ENCODE measurements at places on chromosomes 13 and 19.
A peak's percentile ranks its signal among the peaks of the same experiment; 100 is the strongest.

- DNase-seq, result no peak
Observed at GRCh38 chr19:8333767-8334457, 9.2 kb downstream of the KANK3 start.

GRCh38 chr13:106089261-106089980 lies 446.0 kb downstream of the EFNB2 start:
- no peak for DNase-seq

- no peak for DNase-seq
Observed at GRCh38 chr13:49938314-49938713, 2.2 kb upstream of the SPRYD7 start.

DNA sequence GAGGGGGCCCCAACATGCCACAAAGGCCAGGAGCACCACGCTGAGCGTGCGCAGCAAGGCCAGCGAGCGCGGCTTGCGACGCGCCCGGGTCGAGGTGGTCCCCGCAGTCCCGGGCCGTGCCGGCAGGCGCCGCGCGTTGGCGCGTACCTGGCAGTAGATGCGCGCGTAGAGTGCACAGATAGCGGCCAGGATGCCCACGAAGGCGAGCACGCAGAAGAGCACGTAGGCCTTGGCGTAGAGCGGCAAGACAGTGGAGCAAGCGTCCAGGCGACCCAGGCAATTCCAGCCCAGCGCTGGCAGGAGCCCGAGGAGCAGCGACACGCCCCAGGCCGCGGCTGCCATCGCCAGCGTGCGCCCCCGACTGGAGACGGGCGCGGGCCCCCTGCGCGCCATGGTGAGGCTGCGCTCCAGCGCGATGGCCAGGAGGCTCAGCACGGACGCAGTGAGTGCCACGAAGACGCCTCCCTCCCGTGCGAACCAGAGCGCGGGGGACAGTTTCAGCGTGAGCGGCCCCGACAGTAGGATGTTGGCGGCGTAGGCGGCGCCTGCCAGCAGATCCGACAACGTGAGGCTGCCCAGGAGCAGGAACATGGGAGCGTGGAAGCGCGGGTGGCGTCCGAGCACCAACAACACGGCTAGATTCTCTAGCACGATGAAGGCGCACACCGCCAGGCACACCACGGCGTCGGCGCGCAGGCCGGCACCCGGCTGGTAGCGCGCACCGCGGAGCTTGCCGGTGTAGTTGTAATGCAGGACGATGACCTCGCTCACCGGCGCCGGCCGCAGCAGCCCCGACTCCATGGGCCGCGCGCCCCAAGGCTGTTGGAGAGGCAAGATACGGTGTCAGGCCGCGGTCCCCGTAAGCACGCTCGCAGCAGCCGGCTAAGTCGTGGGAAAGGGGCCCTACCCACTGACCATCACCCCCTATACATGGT lies 2.8 kb downstream of the S1PR5 start:
- peak; percentile 67 for DNase-seq

- no peak for DNase-seq
Observed at GRCh38 chr13:57418067-57418677, 213.4 kb upstream of the PCDH17 start.

GRCh38 chr19:5956728-5957127 lies 21.2 kb downstream of the RANBP3 start:
- DNase-seq, result no peak

DNA sequence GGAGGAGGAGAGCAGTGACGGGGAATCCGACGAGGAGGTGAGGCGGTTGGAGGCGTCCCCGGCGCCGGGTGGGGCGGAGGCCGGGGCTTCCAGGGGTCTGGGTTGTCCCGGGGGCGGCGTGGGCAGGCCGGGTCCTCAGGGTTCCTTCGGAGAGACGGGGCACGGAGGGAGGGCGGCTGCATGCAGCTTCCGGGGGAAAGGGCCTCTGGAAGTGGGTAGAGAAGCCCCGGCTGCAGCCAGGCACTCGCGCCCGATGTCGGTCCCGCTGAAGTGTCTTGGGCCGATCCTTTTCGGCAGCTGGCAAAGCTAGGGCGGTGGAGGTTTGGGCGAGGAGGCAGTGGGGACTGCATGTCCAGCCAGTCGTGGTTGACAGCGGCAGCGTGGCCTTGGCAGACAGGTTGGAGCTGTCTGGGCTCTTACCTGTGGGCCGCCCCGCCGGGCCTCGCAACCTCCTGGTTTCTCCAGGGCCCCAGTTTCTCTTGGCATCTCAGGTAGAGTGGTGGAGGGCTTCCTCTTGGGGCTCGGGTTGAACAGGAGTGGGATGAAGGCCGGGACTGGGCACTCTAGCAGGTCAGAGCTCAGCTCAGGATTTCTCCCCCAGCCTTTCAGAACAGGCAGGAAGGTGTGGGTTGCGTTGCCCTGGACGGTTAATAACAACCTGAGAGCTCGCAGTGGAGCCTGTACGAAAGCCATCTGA lies 690 bp downstream of the KMT2B start:
- peak; percentile 78 for DNase-seq

DNA sequence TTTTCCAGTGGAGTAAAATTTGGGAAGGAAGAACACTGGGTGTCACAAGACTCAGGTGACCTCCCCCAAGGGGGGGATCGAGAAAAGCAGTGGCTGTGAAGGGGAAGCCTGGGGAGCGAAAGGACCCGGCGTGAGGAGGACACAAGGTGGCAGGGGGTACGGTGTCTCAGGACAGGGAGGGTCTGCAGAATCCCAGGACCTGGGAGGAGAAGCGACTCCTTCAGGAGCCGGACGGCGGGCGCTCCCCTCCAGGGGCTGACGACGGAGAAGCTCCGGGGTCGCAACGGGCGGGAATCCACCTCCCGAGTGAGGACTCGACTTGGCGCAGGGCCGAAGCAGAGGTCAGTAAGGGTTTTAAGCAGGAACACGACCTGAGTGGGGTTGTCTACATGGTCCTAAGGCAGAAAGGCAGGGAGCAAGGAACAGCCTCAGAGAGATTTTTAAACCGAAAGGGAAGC lies 529 bp downstream of the ZNF836 start:
- DNase-seq, result no peak

DNA sequence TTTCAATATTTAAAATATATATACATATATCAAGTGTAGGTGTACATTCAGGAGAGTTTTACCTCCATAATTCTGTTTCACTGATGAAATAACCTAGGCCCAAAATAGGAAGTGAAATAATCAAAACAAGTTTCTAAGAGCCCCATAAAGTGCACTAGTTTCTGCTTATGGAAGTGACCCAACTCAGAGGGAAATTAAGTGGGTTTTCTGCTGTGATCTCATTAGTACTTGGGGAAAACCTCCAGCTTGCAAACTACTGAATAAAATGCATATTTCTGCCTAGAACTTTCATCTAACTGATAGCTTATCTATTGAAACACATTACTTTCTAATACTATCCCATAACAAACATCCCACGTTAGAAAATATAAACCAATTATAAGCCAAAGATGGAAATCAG lies 45.4 kb upstream of the MIR17HG start:
- no peak for DNase-seq

DNA sequence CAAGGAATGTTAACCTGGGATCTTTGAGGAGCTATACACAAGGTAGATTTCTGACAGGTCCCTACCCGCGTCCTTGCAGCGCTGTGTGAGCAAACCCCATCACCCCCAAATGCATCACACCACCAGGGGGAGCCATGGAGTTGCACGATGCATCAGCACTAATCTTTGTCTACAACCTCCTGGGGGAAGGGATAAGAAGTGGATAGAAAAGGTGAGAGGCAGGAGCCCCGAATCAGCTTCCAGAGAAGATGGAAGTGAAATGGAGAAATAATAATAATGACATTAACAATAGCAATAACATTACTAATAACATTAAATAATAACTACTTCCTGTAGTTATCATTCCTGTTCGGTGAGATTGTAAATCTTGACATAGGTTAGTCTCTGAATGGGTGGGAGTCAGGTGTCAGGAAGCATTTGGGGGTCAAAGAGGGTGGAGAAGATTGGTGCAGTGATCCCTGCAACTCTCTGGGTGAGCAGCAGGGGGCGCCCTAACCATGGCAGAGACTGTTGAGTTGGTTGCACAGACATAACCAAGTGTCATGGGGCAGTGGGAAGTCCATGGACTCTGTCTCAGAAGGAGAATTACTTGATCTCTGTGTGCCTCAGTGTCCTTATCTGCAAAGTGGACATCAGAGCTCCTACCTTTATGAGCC lies 16.5 kb downstream of the SIGLEC7 start:
- peak; percentile 83 for DNase-seq

GRCh38 chr13:19845758-19846157 lies 17.7 kb downstream of the ZMYM5 start:
- no peak for DNase-seq

DNA sequence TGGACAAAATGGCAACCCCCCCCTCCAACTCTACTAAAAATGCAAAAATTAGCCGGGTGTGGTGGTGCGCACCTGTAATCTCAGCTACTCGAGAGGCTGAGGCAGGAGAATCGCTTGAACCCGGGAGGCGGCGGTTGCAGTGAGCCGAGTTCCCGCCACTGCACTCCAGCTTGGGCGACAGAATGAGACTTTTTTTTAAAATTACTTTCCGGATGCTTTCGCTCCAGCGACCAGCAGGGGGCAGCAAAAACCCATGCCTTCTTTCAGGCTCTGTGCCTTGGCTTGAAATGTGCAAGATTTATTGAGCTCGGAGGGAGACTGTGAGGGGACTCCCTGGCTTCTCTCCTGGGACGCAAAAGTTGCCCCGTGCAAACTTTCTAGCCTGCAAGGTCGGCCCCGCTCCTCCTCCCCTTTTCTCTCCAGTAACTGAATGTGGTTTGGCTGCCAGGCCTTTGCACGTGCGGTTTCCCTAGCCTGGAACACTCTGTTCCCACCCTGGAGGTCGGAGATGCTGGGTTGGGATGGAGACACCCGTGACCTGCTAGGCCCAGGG lies 61.4 kb upstream of the NFIC start:
- DNase-seq, result peak; percentile 85

- no peak for DNase-seq
Observed at GRCh38 chr13:48976576-48977285, 1.0 kb downstream of the FNDC3A start.

GRCh38 chr13:43134868-43135267 lies 111.5 kb downstream of the DNAJC15 start:
- DNase-seq, result no peak

DNA sequence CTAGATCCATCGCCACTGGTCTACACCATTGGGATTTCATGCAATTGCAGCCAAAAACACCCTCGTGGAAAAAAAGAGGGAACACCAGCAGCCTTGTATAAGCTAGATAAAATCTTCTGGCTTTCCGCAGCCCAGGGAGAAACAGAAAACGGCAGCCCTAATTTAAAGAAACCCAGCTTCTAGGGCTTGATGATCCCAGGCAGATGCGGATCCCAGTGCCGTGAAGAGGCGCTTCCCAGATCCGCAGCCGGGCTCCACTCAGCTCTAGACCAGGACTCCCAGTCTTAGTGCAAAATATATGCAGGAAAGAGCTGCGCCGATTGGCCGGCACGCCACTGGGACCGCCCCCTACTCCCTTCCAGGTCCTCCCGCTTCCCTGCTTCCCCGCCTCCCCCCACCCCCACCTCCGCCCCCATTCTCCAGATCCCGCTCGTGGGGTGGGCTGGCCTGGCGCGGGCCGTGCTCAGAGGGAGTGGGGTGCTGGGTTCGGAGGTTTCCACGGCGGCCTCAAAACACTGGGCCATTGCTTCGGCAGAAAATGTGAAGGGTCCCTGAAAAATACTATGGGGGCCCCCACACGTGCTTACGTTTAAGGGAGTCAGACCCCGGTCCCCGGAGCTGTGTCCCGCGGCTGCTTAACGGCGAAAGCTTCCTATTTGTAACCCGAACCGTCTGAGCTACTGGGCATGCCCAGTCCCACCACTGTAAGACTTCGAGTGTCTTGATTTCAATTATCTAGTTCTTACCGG lies 63.1 kb downstream of the SERP2 start:
- peak; percentile 61 for DNase-seq

DNA sequence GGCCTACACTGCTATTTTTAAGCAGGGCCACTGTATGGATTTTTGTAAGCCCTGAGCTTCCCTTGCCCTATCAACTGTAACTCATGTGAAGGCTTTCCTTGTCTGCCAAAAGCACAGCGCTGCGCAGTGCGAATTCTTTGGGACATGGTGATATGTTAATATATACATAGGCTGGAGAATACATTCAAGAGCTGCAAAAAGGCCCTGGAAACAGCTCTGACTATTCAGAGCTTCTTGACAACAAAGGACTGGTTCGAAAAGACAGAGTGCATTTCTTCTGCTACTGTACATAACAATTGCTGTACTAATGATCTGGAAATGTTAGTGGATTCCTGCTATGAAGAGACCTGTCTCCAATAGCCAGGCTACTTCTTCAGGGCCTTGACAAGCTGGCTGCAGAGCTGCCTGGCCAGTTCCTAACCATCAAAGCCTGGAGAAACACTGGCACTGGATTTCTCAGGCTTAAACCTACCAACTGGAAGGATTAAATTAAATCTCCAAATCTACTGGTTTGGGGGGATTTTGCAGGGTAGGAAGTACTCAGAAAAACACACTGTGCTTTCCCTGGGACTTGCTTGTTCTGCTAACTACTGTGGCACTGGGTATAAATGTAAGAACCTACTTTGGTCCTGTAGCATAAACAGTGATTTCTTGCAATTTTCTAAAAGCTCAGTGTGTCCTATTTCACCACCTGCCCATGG lies 246.9 kb downstream of the DNAJC15 start:
- DNase-seq, result no peak

- DNase-seq, result no peak
Observed at GRCh38 chr19:30344446-30345425, 27.4 kb upstream of the ZNF536 start.
